Erythroblast (primary cell): ENCODE measurements at places on chromosomes 4 and X.

DNA sequence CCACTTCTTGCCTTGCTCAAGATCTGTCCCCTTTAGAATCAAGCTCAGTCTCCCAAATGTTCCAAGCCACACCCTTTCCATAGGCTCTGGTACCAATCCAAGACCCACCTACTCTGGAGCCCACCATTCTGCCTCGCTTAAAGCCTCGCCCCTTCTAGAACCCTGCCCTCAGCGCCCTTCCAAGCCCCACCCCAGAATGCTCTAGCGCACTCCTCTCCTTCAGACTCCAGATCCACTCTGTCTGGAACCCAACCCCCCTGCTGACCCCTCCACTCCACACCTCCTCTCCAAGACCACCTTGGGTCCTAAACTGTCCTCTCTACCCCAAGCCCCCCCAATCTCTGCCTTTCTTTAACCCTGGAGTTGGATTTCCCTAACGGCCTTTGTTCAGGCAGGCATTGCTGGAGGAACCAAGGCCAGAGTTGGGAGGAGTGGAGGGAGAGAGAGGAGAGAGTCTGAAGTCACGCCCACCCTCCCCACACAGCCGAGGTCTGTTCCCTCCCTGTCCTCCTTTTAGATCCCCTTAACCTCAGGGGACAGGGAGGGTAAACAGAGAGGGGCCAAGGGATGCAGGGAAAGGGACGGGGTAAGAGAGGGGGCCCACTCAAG, 2.4 kb upstream of the PRICKLE3 start:
- DNase-seq = no peak

DNA sequence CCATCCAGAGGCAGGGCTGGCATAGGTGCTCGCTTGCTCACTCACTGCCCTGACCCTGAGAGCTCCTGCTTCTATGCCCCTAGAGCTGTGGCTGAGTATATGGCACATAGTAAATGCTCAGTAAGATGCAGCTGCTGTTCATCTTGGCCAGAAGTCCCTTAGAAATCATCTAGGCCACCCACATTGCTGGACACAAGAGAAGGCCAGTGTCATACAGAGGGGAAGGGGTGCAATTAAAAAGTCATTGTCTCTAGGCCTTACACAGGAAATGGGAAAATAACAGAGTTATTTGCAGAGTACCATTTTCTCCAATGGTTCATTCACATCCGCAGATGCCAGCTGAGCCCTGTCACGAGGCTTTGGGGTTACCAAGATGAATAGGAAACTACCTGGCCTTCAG, 88.8 kb downstream of the MAMLD1 start:
- no peak for DNase-seq

DNA sequence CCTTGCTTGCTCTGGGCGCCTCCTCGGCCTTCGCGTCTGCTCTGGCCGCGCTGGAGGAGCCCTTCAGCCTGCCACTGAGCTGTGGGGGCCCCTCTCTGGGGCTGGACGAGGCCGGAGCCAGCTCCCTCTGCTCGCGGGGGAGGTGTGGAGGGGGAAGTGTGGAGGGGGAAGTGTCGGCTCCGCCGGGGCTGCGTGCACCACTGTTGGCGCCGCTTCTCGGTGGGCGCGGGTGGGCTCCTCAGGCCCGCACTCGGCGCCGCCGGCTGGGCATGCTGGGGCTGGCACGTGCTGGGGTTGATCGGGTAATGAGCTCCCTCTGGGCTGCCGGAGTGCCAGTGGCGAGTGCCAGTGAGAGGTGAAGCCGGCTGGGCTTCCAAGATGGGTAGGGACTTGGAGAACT, 116.7 kb downstream of the CPXCR1 start:
- no peak for DNase-seq

GRCh38 chr4:138775890-138776289, 239.7 kb upstream of the NOCT start:
- no peak for DNase-seq

DNA sequence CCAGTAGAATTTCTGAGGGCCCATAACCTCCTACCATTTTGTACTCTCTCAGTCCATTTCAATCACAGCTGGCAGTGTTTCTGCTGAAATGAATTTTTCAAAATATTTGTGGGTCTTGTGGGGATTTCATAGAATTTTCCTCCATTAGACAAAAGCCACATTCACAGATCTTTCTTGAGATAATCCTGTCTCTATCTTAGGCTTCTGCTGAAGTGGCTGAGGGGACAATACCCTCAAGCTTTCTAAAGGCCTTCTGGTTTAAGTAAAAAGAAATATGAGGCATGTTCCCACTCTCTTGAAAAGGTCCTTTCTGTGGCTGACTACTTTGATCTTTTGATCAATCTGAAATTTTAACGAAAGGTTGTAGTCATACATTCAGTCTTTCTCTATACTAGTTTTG, 1930.0 kb upstream of the AGA start:
- DNase-seq = no peak

DNA sequence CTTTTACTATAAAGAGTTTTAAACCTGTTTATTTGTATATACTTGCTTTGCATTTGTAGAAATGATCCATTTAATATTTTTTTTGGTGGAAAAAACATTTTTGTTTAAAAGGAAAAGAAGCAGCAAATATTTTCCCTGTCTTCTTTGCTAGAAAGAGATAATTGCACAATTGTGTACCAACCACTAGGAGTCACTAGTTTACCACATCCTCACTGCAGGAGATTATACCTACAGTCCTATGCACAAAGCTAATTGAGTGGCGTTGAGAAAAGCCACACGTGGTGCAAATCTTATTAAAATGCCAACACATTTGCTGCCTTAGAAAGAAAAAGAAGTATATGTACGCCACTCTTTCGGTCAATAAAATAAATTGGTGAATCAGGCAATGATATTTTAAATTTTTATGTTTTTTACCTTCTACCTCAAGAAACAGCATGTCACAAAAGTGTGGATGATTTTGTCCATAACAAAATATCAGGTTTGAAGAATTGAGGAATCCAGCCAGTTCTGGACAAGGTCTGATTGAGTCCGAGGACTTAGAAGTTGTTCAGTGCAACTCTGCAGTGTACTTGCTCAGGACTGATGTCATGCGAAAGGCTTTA, 102.9 kb downstream of the GRXCR1 start:
- peak; percentile 25 for DNase-seq

DNA sequence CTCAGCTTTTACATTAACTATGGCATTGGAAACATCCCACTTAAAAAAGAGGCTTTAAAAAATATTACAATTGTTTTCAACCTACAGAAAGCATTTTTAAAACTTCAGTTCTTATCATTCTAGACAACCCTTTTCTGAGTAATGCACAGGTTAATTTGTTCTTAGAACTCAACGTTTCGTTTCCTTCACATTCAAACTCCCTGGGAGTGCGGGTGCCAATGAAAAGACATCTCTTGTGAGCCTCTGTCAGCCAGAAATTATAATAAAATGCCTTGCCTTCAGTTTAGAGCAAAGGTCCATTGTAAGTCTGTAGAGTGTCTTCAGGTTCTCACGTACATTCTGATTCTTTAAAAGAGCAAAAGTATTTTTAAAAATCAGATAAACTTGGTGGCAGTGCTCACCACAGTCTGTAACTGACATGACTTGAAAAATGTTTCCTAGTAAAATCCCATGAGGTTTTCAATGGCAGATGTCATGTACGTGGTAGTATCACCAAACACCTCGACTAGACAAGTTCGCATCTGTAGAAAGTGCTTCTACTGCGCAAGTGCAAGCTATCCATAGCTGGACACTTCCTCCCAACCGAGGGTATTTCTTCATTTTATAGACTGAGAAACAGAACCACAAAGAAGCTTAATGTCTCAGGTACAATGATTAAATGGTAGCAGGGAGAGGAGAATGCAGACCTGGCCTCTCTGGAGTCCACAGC, 65.8 kb downstream of the HAUS3 start:
- DNase-seq = no peak

DNA sequence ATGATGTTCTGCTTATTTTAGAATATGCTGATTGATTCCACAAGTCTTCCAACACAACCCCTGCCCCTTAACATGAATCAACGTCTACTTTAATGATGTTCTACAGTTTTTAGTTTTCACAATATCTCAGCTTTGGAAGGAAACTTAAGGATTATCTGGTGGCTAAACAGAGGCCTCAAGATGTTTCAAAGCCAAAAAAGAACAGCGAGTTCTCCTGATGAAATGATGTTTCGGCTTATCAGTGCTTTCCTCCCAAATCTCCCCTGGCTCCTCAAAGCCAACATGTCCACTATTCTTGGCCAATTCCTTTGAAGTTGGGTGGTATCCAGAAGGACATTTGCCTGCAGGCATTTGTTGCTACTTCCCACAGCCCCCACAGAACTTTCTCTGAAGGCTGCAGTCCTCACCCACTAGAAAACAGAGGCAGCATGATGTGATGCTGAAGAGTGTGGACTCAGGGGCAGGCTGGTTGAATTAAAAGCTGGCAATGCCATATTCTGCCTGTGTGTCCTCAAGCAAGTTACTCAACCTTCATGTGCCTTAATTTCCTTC, 87.3 kb downstream of the ADGRG4 start:
- DNase-seq = no peak

GRCh38 chr4:52102587-52102986, 51.5 kb downstream of the SPATA18 start:
- DNase-seq = no peak

DNA sequence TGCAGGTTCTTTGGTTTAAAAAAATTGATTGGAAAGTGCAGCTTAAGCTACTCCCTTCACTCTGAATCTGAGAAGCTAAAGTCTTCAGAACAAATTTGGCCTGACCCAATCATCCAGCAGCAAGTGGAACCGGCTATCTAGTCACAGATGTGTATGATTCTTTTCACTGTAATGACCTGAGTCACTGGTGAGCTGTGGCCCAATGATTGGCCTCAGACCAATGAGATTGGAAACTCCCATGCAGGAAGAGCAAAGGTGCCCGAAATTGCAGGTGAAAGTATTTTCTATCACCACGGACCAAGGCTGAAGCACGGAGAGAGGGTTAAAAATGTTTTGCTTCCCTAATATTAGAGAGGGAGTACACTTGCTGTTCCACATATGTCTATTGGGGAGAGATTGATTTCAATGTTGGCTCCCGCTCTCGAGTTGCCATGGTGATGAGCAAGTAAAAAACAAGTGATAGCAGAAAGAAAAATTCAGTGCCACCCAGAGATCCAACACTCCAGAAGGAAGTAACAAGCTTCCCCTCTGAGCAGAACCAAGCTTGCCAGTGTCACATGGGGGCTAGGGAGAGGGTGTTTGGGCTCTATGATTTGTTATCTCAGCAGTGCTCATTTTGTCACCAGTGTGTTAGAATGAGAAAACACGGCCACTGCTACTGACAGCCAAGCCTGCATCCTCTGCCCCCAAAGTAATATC, 11.2 kb downstream of the RIPPLY1 start:
- no peak for DNase-seq

- DNase-seq = no peak
These were observed 21.3 kb upstream of the SFRP2 start for GRCh38 chr4:153809916-153810810.

DNA sequence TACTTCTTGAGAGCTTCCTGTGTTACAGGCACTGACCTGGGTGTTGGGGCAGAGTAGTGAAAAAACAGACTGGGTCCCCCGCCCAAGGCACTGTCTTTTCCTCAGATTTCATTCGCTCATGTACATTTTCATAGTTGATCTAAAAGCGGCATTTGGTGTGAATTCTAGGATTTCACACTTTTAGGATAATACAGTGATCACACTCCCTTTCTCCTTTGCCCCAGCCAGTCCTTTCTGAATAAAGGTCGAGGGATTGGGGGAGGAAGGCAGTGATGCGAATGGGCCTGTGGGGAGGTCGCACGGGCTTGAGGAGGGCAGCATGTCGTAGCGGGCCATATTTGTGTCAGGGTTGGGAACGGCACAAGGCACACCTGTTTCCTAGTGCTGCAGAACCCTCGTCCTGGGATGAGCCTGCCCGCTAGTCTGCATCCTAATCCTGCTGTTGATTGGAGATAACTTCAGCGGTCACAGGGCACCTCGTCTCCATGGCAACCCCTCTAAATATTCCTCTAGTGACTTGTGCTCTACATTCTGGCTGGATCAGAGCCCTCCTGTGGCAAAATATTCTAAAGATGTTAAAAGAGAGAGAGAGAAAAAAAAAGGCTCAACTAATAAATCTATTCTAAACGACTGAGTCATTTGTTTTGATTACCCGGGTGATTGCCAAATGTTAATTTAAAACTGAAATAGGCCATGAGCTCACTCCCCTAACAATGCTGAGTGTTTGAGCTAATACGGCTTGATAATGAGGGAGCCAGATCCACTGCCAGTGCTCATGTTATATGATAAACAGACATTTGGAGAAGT, 21.8 kb downstream of the FHL1 start:
- DNase-seq = no peak

GRCh38 chr4:22515888-22516541, at the start of gene ADGRA3:
ADGRA3 (minus strand) TSS chr4:22516066; CDS start chr4:22515784, 282 bp downstream.
- peak; percentile 62 for DNase-seq

- no peak for DNase-seq
These were observed 544.7 kb upstream of the NR3C2 start for GRCh38 chr4:148986951-148987350.

- DNase-seq = no peak
These were observed 348.6 kb downstream of the PTTG2 start for GRCh38 chr4:38308728-38309311.

DNA sequence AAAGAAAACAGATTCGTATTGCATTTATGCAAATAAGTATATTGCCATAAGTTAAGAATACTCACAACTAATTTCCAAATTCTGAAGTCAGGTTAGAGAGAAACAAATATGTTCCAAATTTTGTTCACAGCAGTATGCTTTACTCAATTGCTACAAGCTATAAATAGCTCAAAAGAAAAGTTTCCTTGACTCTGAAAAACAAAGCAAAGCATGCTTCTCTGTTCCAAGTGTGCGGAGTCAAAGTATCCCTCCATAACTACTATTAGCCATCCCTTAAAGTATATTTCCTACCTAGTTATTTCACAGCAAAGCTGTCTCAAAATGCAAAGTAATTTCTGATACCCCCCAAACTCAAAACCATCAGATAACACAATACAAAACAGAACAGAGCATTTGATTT, 47.3 kb downstream of the MGST2 start:
- no peak for DNase-seq

DNA sequence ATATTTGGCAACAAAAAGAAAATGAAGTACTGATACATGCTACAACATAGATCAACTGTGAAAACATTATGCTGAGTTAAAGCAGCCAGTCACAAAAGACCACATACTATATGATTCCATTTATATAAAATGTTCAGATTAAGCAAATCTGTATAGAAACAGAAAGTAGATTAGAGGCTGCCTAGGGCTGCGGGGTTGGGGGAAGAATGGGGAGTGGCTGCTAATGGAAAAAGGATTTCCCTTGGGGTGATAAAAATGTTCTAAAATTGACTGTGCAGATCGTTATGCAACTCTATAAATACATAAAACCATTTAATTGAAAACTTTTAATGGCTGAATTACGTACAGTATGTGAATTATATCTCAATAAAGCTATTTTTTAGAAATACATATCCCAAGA, 46.8 kb downstream of the NEK1 start:
- no peak for DNase-seq

DNA sequence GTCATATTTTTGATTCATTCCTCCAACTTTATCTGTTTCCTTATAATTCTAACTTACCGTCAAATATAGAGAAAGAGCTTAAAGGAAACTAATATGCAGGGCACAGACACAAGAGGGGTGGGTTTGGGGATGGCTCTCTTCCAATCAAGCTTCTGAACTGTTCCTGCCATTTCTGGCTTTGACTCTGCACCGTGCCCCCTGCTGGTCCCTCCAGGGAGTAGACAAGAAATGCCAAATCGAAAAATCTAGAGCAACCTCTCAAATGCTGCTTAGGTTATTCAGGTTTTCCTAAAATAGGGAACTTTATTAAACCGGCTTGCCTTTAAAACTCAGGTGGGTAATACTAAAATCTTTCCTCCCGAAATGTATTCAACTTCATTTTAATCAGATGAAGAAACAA, 39.8 kb upstream of the VCX3A start:
- DNase-seq = no peak

- DNase-seq = no peak
These were observed 297.6 kb downstream of the IL15 start for GRCh38 chr4:141933978-141934377.

- no peak for DNase-seq
These were observed 486.7 kb upstream of the CPEB2 start for GRCh38 chr4:14515556-14515955.
